Calu3 (cell line): ENCODE measurements at places on chromosomes 12 and 14.

GRCh38 chr14:65650826-65651225, 238.3 kb downstream of the FUT8 start:
- no peak for DNase-seq

DNA sequence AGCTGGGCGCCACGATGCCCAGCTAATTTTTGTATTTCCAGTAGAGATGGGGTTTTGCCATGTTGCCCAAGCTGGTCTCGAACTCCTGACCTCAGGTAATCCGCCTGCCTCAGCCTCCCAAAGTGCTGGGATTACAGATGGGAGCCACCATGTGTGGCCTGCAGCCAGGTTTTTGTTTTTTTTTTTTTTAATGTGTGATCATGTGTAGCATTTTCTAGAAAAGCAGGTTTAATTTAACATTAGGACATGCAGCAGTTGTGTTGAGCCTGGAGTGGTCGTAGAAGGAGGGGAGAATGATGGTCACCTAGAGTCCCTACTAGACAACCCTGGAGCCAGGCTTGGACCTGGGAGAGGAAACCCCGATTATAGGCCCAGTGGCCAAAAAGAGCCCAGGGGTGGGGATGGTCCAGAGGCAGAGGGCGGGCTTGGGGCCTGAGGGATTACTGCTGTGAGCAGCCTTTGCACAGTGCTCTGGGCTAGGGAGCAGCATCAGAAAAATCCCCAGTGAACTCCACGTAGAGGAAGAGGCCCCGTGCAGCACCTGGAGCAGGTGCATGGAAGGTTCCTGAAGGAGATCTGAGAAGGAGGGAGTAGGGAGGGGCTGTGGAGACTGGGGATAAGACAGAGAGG, 13.6 kb downstream of the DLK1 start:
- DNase-seq, result no peak

DNA sequence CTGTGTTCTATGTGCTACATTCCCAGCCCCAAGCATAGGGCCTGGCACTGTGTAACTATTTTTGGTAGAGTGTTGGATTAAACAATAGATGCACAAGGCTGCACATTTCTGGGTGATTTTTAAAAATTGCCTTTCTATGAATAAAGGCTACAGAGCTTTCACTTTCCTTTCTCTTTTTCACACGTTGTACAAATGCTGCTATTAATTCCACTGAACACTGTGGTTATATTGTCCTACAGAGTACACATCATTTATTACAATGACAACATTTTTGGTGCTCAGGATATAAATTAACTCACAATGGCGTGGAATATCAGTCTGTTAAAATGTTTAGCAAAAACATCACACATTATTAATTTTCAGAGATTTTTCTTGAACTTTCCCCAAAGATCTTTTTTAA, 3.6 kb upstream of the EML1 start:
- no peak for DNase-seq

DNA sequence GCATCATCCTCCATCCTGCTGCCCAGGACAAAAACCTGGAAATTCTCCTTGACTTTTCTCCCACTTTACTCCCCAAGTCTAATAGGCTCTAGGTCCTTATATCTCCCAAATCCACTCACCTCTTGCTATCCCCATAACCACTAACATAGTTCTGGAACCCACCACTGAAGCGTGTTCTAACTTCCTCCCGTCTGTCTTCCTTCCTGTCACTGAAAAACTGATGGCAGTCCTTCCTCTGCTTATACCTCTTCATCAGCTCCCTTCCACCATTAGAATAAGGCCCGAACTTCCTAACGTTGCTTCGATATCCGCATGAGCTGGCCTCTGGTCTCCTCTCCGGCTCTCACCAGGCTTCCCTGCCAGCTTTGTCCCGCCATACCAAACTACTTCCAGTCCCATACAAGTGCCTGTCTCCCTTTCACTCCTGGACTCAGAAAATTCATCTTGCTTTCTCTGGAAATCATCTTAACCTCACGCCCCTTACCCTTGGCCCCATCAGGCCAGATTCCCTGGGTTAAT, 63.0 kb upstream of the BCL2L14 start:
- DNase-seq, result no peak
